NCI-H2081 (cell line): ENCODE measurements at places on chromosomes 12 and 14.

DNA sequence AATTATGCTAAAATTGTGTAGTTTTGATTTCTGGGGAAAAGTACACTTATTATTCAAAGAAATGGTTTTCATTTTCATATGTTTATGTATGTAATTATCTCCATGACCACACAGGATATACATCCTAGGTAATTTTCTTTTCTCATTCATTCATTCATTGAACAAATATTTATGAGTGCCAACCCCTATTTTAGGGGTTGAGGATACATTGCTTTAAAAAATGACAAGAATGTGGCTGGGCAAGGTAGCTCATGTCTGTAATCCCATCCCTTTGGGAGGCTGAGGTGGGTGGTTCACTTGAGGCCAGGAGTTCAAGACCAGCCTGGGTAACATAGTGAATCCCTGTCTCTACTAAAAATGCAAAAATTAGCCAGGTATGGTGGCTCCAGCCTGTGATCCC lies 40.9 kb downstream of the SGPP1 start:
- no peak for DNase-seq

GRCh38 chr14:53011053-53011462 lies 60.2 kb upstream of the FERMT2 start:
- DNase-seq = no peak

GRCh38 chr14:67746927-67747326 lies 45.2 kb downstream of the RDH12 start:
- DNase-seq = no peak

DNA sequence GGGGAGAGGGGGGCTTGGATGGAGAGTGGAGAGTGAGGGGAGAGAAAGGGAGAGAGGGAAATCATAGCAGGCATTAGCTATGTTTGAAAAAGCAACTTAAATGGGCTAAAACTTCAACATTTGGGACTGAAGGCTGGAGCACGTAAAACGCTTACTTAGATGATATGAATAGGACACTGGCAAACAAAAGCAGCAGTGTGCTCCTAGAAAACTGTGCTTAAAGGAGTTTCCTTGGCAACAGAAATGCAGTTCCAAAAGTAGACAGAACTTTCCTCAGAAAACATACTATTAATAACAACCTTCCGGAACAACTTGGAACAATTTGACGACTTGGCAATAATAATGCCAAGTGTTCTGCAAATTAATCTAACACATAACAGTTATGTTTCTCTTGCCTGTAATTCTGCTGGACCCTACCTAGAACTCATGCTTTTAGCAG lies 235.5 kb upstream of the NPAS3 start:
- DNase-seq = no peak

DNA sequence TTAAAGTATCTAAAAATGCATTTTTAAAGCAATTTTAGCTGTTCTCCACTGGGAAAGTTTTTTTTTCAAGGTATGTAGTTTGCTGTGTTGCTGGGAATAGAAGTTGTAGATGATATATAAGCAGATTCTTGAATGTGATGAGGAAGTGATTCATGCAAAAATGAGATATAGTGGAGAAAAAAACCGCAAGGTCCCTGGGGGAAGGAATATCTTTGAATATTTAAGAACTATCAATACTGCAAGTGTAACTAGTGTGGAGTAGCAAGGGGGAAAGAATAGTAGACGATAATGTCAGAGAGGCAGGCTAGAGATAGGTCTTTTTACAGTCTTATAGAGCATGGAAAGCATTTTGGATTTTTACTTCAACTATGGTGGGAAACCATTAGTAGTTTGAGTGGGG lies 42.5 kb downstream of the PTCSC3 start:
- no peak for DNase-seq
